Nucleus accumbens (tissue), 56 donors: ENCODE measurements at places on chromosomes 6 and 20.
A peak's percentile ranks its signal among the peaks of the same experiment; 100 is the strongest.

DNA sequence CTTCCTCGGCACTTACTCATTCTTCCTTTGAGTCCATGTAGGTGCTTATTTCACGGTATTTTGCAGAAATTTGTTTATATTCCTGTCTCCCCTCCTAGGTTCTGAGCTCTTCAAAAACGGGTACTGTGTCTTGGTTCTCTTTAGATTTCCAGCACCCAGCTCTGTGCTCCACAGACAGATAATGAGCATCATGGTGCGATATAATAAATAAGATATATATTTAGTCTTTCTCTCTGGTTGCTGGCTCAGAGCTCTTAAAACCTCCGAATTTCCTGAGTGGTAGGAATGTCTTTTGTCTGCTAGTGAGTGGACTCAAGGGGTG lies 108.1 kb upstream of the GPR6 start:
- DNase-seq: no peak

- no peak for DNase-seq
Observed at GRCh38 chr6:35426074-35426473, 26.1 kb upstream of the FANCE start.

DNA sequence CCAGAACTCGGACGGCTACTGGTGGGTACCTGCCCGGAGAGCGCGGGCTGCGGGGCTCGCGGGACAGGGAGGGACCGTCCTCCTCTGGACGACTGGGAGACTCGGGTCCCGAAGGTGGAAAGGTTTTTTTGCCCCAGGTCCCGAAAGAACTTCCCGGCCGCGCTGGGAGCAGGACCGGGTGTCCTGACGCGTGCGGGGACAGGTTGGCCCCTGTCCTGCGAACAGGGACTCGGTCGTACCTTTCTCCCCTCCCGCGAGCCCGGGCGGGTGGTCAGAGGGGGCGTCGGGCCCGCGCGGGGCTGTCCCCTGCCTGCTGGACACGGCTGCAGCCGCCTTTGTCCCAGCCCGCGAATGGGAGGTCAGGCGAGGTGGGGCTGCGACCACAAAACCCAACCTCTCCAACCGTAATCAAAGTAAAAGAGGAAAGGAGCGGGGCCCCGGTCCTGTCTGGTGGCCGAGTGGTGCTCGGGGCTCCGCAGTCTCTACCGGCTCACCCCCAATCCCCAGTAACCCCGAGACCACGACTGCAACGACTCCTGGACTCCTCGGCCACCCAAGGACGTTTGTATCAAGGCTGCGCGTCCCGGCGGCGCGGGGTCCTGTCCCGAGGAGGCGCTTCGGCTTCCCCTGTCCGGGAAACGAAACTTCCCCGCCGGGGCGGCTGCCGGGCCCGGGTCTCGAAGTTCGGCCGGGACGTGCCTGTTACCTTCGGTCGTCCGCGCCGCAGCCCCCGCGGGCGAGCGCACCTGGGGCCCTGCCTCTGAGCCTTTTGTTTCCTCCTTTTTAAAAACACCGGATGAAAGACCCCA lies 798 bp downstream of the DSP start:
- no peak for DNase-seq

GRCh38 chr6:92684386-92684785 lies 735.0 kb downstream of the EPHA7 start:
- DNase-seq: no peak

DNA sequence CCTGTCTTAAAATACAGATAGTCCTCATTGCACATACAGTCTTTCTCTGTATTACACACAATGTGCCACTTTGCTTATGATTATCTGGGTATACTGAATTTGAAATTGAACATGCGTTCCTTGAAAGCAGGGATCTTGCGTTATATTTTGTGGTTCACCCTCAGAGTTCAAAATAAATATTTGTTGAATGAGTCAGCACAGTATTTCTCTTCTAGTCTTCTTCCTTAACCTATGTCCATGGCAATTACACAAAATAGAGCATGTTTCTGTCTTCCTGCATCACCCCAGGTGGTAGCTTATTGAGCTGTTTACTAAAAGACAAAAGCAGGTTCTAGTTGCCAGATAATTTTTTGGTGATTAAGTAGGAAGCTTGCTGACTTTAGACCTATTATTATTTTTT lies 272.9 kb upstream of the FERMT1 start:
- no peak for DNase-seq

- DNase-seq: no peak
Observed at GRCh38 chr6:7624796-7625710, 35.1 kb downstream of the SNRNP48 start.

DNA sequence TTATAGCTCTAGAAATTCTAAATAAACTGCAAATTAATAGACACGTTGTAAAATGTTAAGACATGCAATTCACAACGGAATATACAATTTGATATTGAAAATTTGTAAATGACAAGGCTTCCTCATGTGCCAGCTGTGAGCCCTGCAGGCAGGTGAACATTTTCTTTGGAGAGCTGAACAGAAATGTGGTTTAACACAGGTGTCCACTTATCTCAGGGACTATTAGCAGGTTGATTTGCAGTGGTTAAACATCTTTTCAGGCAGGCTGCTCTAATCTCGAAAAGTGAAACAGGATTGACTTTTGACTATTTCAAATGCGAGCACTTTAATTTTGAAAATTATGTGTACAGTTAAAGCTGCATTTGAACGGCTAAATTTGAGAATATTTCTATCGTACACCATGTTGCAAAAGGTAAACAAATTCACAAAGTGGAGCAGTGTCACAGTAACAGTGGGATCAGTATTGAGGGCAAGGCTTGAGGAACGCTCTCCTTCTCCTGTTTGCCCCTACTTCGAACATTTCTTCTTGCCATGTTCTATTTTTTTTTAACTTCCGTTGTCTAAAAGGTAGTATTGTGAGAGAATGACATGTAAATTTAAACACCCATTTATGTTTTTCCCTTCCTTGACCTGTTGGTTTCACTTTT lies 210.8 kb downstream of the CDKAL1 start:
- no peak for DNase-seq

DNA sequence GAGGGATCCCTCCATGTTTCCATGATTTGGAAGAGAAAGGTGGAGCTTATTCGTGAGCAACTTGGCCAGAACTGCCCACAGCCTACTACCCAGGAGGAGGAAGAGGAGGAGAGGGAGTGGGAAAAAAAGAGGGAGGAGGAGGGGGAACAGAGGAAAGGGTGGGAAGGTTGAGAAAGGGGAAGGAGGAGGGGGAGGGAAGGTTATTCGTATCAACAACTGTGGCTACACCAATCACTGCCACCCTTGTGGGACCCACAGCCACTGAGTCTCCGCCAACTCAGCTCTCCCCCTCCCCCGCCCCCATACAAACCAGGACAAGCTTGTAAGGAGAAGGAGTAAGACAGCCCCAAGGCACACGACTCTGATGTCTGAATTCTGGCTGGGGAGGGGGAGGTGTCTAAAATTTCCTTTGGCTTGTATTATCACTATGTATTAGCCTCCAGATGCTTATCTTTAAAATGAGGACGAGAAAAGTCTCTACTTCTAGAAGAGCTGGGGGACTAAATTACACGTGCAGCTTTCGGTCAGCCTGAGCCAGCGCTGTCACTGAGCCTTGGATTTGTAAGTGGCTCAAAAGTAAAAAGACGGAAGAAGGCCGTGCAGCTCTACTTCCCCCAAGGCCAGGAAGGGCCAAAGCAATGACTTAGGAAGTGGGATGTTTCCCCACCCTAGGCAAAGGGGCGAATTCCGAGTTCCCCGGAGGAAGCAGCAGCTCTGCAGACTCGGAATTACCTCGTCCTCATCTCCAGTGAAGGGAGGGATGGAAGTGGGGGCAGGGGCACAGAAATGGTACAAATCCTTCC lies 1.0 kb downstream of the FKBP1A start:
- no peak for DNase-seq

DNA sequence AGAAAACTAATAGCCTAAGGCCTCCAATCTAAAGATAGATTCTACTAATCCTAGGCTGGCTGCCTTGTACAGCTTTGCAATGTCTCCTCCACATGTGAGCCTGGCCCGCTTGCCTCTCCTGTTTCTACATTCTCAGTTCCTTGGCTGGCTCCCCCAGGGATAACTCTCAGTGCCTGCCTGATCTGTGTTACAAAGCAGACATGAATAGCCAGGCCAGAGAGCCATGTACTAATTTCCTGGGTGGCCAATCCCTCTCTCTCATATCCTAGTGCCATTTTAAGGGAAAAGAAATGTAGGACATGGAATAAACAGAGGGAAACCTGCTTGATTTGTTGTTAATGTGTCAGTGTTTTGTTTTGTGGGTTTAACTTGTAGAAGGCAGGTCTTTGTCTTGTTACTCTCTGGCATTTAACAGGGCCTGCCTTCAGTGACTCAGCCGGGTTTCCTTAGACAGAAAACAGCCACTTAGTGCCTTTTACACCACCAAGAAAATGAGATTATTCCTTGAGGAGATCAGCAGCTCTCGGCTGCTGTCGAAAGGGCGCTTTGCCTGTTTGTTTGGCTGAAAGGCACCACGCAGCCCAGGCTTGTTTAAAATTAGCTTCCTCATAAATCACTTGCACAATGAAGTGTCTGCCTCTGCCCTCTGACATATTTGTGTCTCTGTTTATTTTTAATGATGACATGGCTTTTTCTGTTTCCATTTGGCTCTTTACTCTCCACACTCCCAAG lies 702.7 kb downstream of the MAFB start:
- DNase-seq: no peak

DNA sequence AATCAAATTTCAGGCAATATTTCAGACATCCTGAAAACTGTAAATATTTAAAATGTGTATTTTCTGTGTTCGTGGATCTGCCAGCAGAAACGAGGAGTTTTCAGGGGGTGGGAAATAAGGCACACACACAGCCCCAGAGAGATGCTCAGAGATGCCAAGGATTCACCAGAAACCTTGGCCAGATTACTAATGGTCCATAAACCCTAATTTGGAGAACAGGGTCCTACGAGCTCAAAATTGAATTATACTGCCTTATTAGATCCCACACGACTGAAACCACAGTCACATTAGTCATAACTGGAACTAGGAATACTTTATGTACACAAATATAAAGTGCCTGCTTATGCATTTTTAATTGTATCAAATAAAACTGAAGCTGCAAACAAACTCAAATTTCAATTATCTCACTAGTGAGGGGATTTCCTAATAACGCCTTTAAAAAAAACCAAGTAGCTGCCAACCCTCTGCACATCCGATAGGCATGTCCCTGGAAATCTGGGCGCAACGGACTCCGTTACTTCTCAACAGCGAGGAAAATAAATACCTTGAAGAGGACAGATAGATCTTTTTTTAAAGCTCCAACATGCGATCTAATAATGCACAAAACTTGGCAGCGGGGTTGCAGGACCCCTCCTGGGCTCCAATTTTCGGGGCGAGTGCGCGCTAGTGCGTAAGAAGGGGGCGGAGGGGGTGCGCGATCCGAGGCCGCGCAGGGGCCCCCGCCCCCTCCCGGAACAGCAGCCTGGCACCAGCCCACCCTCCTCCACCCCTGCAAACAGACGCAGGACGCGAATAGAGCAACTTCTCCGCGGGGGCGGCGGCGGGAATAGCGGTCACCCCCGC lies 897 bp downstream of the CHD6 start:
- DNase-seq: peak; percentile 24

DNA sequence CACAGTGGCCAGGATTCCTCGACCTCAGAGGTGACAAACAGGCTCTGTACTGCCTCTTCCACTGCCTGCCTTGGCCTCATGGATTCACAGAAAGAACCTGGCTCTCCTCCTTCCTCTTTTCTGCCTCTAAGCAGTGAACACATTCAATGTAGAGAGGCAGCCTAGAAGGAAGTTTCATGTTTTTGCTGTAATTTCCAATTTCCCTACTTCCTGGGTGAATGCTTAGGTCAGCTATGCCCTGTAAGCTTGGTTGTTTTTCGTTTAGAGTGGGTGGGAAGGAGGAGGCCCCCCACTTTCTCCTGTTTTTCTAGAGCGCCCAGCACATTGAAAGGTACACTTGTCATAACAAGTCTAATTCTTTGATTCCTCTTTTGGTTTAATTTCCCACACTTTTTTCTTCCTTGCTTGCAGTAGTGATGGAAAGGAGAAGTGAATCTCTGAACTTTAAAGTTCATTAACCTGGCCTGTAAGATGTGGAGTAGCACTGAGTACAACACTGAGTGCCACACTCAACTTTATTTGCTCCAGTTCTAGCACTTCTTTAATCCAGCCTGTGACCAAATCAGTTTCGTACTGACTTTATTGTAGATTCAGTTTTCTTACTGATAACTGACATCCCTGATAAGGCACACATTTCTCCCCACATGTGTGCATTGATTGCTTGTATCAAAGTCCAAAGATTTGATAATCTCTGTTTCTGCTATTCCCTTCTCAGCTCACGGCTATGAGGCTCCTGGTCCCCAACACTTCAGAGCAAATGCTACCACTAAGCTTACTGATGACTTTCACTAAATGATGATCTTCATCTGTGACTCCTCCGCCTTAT lies 100.0 kb upstream of the MAN1A1 start:
- DNase-seq: no peak

GRCh38 chr6:166693880-166694279 lies 66.8 kb upstream of the RPS6KA2 start:
- DNase-seq: no peak

- DNase-seq: no peak
Observed at GRCh38 chr6:148465670-148466069, 123.0 kb downstream of the SASH1 start.

- no peak for DNase-seq
Observed at GRCh38 chr6:129491436-129491835, 218.5 kb downstream of the ARHGAP18 start.

DNA sequence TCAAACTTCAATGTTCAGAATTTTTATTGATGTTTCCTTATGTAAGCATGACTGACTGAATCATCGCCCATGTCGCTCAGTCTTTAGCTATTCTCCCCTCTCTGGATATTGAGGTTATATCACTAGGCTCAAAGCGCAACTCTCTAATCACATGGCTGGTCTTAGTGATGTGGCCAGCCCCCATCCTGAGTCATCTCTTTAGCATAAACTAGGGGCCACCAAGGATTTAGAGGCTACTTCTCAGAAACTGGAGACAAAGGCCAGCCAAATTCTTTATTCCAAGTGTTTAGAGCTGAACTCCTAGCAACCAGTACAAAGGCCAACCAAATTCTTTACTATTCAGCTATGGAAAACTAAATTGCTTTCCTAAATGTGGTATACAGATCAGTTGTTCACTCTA lies 61.4 kb downstream of the FAM135A start:
- no peak for DNase-seq

- no peak for DNase-seq
Observed at GRCh38 chr6:3813150-3813780, 35.9 kb upstream of the FAM50B start.

GRCh38 chr6:100449239-100449691 lies 15.5 kb downstream of the SIM1 start:
- no peak for DNase-seq

- DNase-seq: no peak
Observed at GRCh38 chr6:142008781-142009180, 123.9 kb upstream of the GJE1 start.

DNA sequence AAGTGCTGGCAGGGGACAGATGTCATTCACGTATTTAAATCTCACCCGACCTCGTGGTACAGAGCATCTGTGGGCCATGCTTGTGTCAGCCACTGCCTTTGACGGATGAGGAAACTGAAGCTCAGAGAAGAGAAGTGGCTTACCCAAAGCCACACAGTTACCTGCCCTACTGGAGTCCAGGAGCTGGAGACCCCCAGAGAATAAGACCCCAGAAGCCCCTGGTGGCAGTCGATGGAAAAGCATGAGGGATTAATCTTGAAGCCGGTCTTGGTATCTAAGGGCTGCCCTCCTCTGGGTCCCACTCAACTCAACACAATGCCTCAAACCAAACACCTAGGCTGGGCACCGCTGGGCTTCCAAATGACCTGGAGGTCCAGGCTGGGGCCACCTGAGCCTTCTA lies 83.1 kb downstream of the GRM4 start:
- DNase-seq: no peak

GRCh38 chr6:167255918-167256553 lies 35.1 kb upstream of the UNC93A start:
- DNase-seq: no peak
